ENCODE measurements at places on chromosomes 5 and 9. TPM values are rescaled to one million over a fixed set of nuclear protein-coding genes. Genes with fewer than 3 reads are reported as not detected.

SPATA9 gene
- 0.25 TPM for total RNA-seq

WDR36 gene
- total RNA-seq: 12.1 TPM

PIP5KL1 gene
- total RNA-seq: 0.40 TPM

BAAT gene
- 459 TPM for total RNA-seq

EQTN gene
- not detected for total RNA-seq

TSLP gene
- 1.5 TPM for total RNA-seq

STPG3 gene
- not detected for total RNA-seq

- DNase-seq: peak; percentile 58
Observed at GRCh38 chr9:96417661-96418082, 498 bp downstream of the ZNF367 start.

DNA sequence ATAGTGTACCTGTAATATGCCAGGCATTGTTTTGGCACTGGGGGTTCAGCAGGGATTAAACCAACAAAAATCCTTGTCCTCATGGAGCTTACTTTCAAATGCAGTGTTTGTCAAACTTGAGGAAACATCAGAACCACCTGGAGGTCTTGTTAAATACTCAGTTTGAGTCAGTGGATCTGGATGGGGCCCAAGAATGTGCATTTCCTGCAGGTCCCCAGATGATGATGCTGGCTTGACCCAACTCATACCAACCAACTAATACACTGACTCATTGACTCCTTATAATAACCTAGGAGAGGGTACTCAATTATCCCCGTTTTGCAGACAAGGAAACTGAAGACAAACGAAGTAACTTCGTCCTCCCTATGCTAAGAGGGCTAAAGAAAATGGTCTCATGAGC lies 11.3 kb downstream of the WWC1 start:
- DNase-seq: no peak

- no peak for DNase-seq
Observed at GRCh38 chr9:19485193-19485592, 76.4 kb downstream of the ACER2 start.

- DNase-seq: peak; percentile 62
Observed at GRCh38 chr5:180069589-180070247, 1.8 kb downstream of the RNF130 start.

- DNase-seq: no peak
Observed at GRCh38 chr9:107809871-107810460, 320.4 kb upstream of the KLF4 start.

- DNase-seq: no peak
Observed at GRCh38 chr9:121589986-121590385, 61.4 kb upstream of the DAB2IP start.

GRCh38 chr5:82354543-82354942 lies 76.4 kb upstream of the RPS23 start:
- no peak for DNase-seq

GRCh38 chr5:59873113-59873512 lies 20.4 kb downstream of the PDE4D start:
- no peak for DNase-seq

GRCh38 chr9:113139225-113139829 lies 11.5 kb upstream of the SLC31A2 start:
- no peak for DNase-seq

DNA sequence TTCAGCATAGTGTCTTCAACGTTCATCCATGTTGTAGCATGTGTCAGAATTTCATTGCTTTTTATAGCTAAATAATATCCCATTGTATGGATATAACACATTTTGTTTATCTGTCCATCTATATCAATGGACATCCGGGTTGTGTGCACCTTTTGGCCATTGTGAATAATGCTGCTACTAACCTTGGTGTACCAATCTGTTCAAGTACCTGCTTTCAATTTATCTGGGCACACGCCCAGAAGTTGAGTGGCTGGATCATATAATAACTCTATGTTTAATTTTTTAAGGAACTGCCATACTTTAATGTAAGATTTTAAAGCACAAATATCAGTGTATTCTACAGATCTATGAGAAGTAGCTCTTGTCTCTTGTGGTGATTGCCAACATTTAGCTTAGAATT lies 43.5 kb downstream of the SCAI start:
- no peak for DNase-seq

DNA sequence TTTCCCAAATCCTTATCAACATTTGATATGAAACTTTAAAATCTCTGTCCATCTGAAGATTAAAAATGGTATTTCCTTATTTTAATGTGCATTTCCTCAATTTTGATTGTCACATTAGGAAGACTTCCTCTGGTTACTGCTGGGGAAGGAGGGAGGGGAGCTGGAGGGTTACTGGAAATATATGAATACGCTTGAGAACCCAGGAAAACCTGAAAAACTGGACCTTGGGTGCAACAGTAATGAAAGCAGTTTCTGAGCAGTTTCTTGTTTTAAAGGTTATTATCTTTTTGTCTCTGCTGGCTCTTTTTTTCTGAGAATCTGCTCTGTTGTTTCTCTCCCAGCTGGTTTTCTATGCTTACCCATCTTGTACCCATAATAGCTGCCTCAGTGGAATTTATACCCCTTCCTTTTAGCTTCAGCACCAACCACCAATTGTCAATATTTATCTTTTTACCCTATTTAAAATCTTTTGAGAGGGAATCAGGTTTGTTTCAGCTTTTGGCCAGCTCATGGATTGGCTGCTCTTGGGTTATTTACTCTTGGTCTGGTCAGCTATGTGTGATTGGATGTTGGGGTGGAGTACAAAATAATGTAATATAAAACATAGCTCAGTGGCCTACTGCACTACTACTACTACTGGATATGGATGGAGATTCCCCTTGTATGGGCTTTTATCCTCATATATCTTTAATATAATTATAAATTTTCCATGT lies 67.4 kb downstream of the UNC13B start:
- no peak for DNase-seq

GRCh38 chr5:153565822-153566221 lies 75.4 kb downstream of the GRIA1 start:
- no peak for DNase-seq

DNA sequence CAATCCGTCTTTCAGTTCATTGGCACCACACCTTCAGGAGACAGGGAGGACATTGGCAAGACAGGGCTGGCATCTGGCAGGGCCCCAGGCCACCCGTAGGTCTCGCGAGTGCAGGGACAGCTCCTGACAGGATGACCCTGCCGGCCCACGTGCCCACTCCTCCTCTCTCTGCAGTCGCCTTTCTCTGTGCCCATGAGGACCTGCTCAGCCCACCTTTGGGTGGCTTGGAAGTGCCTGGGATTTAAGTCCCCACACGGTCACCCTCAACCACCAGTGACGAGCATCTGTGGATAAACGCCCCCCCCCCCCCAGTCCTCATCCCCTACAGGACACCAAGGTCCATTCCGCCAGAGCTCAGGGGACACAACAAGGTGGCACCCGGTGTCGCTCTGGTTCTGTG lies 4.1 kb downstream of the MRPL36 start:
- no peak for DNase-seq

DNA sequence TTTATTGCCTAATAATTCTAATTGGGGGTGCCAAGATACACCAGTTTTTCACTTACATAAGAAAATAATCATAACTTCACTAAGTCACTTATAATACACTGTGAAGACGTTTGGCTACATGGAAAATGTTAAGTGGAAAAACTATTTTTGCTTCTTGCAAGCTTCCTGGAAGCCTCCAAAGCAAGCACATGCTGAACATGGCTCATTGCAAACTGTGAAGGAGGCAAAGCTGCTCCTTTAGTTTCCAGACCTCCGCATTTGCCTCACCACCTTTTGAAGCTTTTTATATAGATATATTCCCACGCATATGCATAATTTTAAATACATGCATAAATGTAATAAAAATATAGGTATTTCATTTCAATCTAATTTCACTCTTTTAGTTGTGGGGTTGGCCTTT lies 285.6 kb upstream of the PRDM9 start:
- DNase-seq: no peak

GRCh38 chr9:28503573-28503972 lies 930.3 kb upstream of the C9orf72 start:
- DNase-seq: no peak

DNA sequence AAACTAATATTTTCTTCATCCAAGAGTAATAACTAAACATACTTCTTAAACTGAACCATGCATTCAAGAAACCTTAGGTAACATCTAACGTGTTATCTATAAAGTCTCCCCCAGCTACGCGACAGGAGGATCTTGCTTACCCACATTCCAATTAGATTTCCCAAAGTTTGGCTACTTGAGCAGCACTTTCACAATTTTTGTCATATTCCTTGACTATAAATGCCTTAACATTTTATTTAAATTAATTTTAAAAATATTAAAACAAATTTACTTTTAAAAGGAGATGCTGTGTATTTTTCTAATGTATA lies 25.3 kb upstream of the IFNE start:
- DNase-seq: no peak

DNA sequence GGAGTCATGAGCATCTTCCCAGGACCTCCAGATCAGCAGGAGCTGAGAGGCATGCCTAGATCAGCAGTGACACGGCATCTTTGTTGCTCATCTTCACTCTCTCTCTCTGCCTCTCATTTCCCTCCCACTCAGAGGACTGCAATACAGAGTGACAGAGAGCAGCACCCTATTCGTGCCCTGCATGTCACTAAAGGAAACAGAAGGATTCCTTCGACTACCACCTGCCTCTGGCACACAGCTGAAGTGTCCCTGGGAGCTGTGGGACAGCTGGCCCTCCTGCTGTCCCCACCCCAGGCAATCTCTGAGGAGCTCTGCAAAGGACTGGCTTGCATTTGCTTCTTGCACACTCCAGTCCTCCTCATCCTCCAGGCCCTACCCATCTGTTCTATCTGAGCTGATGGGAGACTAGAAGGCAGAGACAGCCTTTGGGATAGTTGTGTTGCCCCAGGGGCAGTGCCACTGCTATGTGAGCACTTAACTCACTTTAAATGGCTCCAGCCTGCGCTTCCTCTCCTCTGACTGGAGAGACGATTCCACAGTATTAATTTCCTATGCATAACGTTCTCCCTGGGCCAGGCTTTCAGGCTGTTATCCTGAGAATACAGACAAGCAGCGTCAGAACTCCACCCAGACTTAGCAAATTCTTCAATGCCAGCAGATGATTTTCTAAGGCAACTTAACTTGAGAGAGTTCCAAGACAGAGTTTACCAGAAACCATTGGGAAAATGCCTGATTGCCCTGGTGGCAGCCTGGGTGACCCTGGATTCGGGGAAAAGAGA lies 167.6 kb upstream of the MAP1B start:
- DNase-seq: no peak

- DNase-seq: no peak
Observed at GRCh38 chr5:5037674-5038073, 102.5 kb upstream of the ADAMTS16 start.

- DNase-seq: no peak
Observed at GRCh38 chr9:6302417-6302816, 25.8 kb upstream of the TPD52L3 start.

DNA sequence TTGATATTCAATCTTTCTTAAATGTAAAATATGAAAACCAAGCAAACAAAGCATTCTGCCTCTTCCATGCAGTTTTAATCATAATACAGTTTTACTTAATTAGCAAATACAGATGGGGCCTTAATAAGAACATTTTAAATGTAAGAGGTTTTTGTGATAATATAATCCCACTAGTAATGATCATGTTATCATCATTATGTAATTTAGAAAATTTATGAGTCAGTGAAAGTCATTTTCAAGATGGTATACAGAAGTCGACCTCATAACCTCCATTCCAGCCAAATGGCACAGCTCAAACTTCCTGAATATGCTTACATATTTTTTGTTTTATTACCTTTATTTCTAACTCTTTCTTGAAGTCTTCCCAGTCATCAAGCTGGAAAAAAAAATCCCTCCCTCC lies 102.2 kb upstream of the GNA14 start:
- DNase-seq: no peak

GRCh38 chr9:124330011-124330697 lies 72.4 kb downstream of the NEK6 start:
- no peak for DNase-seq

DNA sequence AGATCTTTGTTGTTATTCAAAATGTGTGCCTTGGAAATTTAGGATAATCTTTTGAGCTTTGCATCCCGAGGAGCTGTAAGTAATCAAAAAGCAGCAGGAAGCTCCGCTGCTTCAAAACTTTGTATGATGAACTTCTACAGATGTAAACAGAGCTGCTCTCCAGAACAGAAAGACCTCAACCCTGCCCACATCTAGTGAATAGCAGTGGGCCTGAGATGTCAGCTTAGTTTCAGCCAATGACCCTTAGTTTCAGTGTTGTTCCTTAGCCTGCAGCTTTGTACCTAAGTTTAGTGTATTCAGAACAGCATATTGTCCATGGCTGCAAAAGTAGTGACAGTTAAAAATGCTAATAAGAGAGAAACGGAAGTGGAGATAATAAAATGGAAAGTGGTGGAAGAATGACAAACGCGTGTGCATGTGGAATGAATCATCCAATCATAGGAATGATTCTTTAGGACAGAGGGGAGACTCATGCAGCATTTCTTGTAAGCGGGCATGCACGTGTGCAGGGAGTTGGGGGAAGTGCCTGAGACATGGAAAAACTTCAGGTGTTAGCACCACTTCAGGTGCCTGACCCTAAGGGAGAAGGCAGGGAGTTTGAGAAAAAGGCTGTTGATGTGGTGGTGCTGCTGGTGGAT lies 24.9 kb downstream of the SNX24 start:
- DNase-seq: no peak

GRCh38 chr9:82254646-82255367 lies 266.2 kb downstream of the SPATA31D1 start:
- no peak for DNase-seq

DNA sequence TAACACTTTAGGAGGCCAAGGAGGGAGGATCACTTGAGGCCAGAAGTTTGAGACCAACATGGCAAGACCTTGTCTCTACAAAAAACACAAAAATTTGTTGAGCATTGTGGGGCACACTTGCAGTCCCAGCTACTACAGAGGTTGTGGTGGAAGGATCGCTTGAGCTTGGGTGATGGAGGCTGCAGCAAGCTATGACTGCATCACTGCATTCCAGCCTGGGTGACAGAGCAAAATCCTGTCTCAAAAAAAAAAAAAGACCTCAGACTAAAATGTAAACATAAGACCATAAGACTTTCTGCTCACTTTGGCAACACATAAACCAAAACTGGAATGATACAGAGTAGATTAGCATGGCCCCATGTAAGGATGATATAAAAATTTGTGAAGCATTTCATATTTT lies 24.6 kb upstream of the NANS start:
- DNase-seq: no peak

DNA sequence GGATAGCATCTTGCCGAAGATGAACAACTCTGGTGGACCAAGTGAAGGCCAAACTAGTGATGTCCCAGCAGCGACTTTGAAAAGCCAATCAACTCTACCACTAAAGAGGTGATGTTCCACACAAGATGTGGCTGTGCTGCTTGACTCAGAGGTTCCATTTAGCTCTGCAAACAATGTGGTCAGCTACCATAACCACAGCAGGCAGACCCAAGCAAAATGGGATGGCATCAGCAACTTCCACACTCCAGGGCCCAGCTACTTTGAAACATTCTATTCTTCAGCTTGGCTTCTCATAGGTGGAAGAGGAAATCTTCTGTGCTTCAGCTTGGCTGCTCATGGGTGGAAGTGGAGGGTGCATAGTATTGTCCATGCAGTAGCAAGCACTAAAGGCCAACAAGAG lies 70.5 kb downstream of the IRX2 start:
- DNase-seq: no peak

GRCh38 chr5:102765350-102765749 lies 10.2 kb downstream of the PAM start:
- DNase-seq: no peak

GRCh38 chr5:176803943-176804498 lies 6.3 kb upstream of the UNC5A start:
- DNase-seq: no peak

GRCh38 chr5:127757576-127757975 lies 54.4 kb downstream of the CCDC192 start:
- no peak for DNase-seq

- DNase-seq: no peak
Observed at GRCh38 chr5:141960018-141960417, 2.0 kb upstream of the PCDH12 start.

All from left lobe of liver (tissue), 2 donors.